ENCODE measurements at places on chromosomes 1 and 21. TPM values are rescaled to one million over a fixed set of nuclear protein-coding genes. Genes with fewer than 3 reads are reported as not detected.

DNA sequence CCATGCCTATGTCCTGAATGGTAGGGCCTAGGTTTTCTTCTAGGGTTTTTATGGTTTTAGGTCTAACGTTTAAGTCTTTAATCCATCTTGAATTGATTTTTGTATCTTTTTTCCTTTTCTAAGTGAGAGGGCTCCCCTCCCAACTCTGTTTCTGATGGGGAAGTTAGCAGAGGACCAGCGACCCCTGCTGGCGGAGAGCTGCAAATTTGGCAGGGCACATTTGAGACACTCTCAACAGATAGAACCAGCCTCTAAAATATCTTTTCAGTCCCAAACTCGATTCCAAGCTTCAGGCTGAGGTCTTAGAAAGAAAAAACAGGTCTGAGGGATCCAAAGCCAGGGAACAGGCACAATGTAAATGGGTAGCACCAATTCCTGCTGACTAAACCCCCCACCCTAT, 32.5 kb downstream of the LRRC3 start:
- no peak for DNase-seq

DNA sequence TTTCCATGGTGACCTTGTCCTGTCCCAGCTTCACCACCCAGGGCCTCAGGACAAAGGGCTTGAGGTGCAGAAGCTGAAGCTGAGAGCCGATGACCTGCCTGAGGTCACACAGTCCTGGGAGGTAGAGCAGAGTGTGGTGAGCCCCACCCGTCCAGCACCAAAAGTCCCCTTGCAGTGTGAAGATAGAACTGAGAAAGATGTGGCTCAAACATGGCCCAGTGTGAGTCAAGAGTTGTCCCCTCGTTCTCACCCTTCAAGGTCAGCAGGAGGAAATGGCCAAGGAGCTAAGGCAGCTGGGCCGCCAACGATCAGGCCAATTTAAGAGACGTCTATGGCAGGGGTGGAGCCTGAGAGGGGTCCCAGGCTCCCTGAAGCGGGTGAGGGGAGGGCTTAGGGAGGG, 157.5 kb upstream of the KLHDC7A start:
- DNase-seq: no peak

DNA sequence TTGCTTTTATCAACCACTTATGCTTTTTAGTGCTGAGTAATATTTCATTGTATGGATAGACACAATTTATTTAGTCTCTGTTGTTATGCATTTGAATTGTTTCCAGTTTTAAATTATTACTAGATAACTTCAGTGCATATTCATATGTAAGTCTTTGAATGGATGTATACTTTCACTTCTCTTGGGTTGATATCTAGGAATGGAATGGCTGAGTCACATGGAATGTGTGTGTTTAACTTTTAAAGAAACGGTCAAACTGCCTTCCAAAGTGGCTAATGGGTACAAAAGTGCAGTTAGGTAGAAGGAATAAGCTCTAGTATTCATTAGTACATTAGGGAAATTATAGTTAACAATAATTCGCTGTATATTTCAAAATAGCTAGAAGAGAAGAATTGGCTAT, 82.4 kb downstream of the NPHS2 start:
- DNase-seq: no peak

GRCh38 chr1:113027449-113027848, 45.5 kb upstream of the LRIG2 start:
- no peak for DNase-seq

DNA sequence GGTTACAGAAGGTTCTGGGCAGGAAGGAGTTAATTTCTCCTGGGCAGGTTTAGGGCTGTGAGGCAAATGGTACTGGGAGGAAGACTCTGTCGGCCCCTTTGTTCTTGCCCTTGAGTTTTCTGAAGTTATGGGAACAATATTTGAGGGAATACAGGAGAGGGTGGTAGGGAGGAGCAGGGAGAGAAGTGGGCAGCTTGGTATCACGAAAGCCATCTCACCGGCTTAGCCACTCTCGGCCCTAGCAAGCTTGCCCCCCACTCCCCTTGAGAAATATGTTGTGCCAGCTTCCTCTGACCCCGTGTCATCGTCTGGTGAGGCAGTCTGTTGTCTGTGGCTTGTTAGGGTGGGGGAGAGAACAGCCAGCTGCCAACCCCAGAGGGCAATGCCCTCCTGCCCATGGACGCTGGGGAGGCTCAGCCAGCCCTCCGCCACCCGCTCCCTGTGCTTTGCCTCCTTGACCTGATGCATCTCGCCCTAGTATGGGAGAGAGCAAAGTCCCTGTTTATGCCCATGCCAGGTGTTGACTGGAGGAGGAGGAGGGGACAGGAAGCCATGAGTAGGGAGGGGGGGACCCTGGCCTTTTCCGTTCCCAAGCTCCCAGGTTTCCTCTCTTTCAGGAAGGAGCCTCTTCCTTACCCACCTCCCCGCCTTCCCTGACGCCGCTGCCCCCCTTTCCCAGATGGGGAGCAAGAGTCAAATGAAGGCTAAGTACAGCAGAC, 1.2 kb downstream of the EFNA1 start:
- no peak for DNase-seq

GRCh38 chr1:244046907-244047611, 4.0 kb upstream of the ZBTB18 start:
- DNase-seq: no peak

Gene DENND2D
- 164 TPM for total RNA-seq

Gene ZBTB7B
- 44.9 TPM for total RNA-seq

GRCh38 chr1:186535388-186536133, 74.6 kb upstream of the PDC start:
- DNase-seq: no peak

Gene OR2T33
- not detected for total RNA-seq

Gene S100A7A
- not detected for total RNA-seq
